ENCODE measurements at places on chromosomes 13 and 19.
A peak's percentile ranks its signal among the peaks of the same experiment; 100 is the strongest.

DNA sequence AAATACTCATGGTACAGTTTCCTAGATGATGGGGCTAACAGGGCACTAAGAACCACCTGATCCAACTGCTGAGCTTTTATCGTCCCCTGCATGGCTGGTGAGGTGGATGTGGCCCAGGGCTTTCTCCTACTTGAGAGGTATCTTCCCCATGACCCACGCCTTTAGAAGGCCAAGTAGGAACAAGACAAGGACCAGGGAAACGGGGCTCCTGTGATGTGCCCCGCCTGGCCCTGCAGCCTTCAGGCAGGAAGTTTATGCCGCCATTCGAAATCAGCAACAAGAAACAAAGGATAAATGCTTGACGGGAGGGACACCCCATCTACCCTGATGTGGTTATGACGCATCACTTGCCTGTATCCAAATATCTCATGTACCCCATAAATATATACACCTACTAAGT lies 4.1 kb downstream of the NLRP13 start:
- DNase-seq: no peak

DNA sequence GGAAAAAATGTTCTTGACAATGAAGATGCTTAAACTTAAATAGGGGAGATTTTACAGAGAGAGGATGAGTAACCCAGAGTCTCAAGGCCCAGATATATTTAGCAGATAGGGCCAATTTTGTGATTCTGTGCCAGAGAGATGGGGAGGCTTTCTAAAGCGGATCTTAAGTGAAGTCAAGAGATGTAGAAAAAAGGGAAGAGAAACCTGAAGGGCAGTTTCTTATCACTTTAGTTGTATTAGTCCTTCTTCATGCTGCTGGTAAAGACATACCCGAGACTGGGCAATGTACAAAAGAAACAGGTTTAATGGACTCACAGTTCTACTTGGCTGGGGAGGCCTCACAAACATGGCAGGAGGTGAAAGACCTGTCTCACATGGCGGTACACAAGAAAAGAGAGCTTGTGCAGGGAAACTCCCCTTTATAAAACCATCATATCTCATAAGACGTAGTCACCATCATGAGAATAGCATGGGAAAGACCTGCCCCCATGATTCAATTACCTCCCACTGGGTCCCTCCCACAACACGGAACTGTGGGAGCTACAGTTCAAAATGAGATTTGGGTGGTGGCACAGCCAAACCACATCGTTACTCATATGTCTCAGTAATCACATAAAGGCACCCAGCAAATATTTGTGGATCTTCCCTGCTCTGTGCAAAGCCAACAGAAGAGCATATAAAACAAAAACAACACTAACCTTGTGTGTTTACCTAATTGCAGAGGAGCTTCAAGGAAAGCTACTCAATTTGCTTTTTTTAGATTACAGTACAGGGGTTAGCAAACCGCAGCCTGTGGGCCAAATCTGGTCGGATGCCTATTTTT lies 102.6 kb upstream of the MYCBP2 start:
- DNase-seq: no peak

DNA sequence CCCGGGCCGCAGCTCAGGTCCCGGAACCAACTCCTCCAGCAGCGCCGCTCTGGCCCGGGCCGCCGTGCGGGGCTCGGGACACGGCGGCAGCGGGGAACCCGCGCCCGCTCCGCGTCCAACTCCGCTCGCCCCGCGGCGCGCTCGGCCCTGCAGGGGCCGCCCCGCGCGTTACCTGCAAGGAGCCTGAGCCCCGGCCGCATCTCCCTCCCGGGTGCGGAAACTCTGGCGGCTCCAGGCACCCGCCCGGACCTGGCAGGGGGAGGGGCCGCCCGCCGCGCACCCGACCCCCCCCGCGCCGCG lies at the start of gene TMTC4:
TSS of gene TMTC4 (minus strand) at position 224 of the 300 bp plus-strand sequence. CDS start 4,433 bp downstream, outside the sequence.
- no peak for DNase-seq

DNA sequence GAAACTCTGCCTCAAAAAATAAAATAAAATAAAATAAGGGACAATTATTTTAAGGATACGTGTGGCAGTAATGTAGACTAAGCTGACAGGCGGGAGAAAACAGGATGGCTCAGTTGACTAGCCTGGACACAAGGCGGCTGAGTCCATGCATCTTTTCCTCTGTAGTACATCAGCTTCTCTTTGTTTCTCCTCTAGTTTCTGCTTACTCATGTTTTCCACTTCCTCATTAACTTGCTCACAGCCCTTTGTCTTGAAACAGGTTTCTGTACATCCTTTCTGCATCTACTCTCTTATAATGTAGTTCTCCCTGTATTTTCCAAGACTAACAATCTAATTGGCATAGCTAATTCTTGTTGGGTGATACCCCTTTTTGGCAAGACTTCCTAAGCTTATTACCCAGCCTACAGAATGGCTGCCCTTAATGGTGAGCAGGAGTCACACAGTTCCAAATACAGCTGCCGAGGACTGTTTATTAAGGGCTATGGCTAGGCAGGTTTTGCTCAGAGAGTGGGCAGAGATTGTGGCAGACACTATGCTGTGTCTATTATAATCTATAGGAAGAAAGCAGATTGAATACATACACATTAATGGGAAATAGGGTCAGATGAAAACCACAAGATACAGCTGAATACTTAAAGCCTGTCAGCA lies 58.7 kb upstream of the KLF5 start:
- DNase-seq: no peak

GRCh38 chr13:100811024-100811865 lies 136.7 kb upstream of the TMTC4 start:
- DNase-seq: no peak

DNA sequence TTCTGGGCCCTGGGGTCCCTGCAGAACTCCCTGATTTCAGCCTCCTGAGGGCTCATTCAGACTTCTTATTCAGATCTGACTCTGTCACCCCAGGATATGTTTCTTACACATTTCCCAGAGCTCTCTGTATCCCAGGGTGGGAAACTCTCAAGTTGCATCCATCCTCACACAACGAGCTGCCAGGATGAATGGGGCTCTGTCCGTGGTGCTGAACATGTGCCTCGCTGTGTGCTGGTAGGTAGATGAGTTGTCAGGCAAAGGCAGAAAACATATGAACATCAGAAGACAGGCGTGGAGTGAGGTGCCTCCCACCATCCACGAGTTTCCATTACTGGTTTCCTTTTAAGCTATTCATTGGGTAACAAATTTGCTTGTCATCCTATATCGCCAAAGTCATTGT lies 11.4 kb upstream of the IGFL1 start:
- no peak for DNase-seq

DNA sequence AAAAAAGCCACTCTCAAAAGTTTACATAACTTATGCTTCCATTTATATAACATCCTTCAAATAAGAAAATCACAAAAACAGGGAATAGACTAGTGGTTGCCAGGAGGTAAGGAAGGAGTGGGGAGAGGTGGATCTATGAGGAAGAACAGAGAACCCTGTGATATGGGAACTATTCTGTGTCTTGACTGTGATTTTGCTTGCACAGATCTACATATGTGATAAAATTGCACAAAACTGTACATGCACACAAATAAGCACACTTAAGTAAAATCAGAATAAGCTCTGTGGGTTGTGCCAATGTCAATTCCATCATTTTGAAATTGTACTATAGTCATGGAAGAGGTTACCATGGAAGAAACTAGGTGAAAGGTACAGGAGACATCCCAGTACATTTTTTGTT lies 121.6 kb upstream of the SGCG start:
- no peak for DNase-seq

DNA sequence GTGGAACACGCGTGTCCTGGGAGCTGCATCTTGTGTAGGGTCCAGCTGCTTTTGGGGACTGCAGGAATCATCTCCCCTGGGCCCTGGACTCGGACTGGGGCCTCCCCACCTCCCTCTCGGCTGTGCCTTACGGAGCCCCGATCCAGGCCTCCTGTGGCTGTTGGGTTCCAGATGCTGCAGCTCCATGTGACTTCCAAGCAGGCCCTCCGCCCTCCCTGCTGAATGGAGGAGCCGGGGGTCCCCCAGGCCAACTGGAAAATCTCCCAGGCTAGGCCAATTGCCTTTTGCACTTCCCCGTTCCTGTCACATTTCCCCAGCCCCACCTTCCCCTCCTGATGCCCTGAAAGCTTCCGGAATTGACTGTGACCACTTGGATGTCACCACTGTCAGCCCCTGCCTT lies 6.2 kb upstream of the PGLS start:
- no peak for DNase-seq

GRCh38 chr13:93476175-93476574 lies 249.6 kb downstream of the GPC6 start:
- DNase-seq: no peak

- DNase-seq: peak; percentile 86
Measured at GRCh38 chr19:9934132-9934950, 2.0 kb downstream of the OLFM2 start.

DNA sequence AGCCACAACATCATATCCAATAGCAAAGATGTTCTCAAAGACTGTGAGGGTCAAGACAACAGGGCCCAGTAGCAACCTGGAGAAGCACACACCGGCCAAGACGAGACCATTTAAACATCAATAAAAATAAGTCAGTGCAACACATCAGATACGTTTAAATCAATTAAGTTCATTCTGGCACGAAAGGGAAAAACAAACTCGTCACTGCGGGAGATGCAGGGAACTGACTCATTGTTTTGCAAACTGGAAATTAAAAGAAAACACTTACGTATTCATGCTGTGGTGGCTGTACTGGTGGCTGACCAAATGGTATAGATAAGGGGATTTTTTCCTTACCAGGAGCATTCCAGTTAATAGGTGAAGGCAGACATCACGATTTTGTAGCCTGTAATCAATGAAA lies 26.3 kb upstream of the SLC15A1 start:
- no peak for DNase-seq

GRCh38 chr19:4521888-4522242 lies 3.6 kb upstream of the PLIN4 start:
- DNase-seq: no peak

DNA sequence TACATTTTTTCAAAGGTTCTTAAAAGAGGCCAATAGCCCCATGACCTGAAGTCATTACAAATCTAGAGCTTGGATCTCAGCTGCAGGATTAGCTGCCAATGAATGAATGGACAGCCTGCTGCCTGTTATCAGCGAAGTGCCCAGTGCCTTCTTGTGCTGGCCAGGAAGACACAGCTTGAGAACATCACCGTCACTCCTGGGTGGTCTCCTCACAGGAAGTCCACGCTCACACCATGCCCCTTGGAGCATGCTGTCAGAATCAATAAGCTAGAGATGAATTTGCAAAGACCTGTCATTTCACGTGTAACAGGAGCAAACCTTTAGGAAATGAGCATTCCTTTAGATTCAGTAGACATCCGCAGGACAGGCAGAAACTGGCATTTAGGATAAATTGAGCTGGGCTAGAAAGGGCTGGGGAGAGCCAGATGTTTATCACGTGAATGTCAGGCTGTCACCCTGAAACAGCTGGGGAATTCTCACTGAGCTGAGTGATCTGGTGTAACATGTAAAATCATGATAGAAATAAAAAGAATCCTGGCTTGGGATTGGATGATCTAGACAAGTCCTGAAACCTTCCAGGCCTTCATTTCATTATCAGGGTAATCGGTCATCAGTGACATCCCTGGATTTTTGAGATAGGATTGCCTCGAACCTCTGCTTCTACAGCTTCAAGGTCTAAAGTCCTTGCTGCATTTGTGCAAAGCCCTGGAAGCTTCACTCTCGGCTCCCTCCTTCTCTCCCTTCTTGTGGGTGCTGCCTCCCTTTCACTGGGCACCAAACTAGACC lies 49.9 kb upstream of the MEDAG start:
- no peak for DNase-seq

DNA sequence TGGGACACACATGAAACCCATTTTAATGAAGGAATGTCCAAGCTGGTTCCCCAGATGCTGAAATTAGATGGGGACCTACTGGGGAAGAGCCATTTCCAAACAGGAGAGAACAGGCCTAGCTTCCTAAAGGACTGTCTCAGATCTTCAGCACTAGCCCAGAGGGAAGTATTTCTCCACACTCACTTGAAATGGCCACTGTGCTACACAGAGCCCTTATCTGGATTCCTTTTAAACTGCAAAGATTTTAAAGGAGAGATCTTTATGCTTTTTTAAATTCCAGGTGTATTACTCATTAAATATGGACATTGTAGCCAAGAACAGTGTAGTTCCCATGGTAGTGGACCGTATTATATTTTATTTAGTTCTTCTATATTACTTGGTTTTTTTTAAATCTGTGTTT lies 255.3 kb downstream of the SHISA2 start:
- DNase-seq: no peak

- no peak for DNase-seq
Measured at GRCh38 chr19:47768604-47769003, 9.9 kb upstream of the SELENOW start.

- no peak for DNase-seq
Measured at GRCh38 chr13:34152996-34153395, 335.0 kb downstream of the RFC3 start.

DNA sequence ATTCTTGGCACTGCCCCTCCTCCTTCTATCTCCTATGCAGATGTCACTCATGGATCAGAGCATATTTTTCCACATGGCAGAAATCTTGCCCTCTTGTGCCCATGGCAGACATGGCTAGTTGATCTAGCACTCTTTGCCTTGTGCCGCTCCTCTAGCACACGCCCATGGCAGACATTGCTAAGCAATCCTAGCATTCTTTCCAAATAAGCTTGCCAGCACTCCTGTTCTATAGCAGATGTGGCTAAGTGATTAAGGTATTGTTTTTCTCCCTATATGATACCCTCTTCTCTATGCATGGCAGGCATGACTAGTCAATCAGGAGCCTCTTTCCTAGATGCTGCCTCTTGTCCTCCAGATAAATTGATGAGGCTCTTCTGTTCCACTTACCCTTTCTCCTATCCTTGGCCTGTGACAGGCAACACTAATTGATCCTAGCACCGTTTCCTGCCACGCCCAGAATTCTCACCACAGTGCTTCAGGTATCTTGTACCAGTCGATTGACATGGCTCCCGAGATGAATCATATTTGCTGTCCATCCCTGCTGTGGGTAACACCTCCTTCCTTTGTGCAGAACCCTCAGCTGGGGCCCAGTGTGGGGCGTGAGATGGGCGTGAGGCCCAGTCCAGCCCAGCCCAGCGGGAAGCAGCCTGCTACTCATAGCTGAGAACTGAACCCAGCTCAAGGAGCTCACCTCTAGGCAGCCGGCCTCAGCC lies 26.9 kb downstream of the TMED1 start:
- DNase-seq: no peak

- peak; percentile 49 for DNase-seq
Measured at GRCh38 chr19:38837656-38838121, 6.1 kb upstream of the ECH1 start.

DNA sequence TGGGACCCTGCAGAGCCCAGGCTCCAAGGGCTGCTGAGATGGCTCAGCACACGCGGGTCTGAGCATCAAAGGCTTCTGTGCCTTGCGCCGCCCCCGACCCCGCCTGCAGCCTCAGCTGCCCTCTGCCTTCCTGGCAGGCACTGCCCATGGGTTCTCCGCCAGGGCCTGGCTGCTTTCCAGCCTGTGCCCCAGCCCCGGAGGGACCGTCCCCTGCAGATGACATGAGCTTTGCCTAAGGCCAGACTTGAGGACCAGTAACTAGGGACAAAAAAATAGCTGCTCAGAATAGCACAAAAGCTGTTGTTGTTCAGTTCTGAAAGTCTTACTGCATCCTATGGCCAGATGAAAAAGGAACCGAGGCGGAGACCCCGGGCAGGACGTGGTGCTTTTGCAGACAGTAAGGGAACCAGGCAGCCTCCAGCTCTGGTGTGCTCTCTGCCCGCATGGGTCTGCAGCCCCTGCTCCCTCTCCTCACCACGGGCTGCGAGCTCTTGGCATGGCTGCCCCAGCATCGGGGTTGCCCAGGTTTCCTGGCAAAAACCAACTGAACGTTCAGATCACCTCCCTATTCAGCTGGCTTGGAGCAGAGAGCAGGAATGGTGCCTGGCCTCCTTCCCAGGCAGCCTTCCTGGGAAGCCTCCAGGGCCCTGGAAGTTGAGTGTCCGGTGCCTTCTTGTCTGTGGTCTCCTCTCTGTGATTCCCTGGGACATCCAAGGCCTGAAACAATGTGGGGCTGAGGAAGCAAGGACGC lies 12.5 kb upstream of the CFAP97D2 start:
- no peak for DNase-seq

All from BE2C (cell line).